ENCODE measurements at places on chromosomes 4 and X.

- no peak for DNase-seq
These were observed 277.2 kb downstream of the HS3ST1 start for GRCh38 chr4:11151500-11151899.

GRCh38 chr4:1928356-1929239 lies 57.4 kb downstream of the NSD2 start:
- peak; percentile 7 for DNase-seq

GRCh38 chrX:93420090-93420489 lies 253.3 kb downstream of the NAP1L3 start:
- DNase-seq: no peak

DNA sequence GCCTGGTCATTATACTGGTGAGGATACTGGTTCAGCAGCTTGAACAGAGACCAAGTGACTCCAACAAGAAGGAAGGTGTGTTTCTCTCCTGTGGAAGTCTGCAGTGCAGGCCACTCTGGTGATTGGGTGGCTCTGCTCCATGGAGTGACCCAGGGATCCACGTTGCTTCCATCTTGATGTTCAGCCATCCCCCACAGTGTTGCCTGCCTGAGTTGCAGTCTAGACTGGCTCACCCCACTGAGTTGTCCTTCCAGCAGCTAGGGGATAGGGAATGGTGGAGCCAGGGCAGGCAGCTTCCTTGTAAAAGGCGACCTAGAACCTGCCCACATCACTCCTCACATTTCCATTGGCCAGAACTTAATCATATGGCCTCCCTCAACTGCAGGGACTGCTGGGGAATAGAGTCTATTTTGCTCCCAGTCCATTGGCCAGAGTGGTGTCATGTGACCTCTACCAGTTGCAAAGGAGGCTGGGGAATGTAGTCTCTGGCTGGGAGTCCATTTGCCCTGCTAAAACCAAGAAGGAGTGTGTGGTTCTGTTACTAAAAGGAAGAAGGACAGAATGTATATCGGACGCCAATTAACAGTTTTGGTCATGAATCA lies 8.0 kb downstream of the MAN2B2 start:
- DNase-seq: peak; percentile 8

- no peak for DNase-seq
These were observed 12.7 kb upstream of the MCUB start for GRCh38 chr4:109547394-109547793.

GRCh38 chrX:19791562-19791961 lies 95.8 kb downstream of the SH3KBP1 start:
- DNase-seq: no peak

- no peak for DNase-seq
These were observed 7.7 kb upstream of the PJA1 start for GRCh38 chrX:69172937-69173336.

DNA sequence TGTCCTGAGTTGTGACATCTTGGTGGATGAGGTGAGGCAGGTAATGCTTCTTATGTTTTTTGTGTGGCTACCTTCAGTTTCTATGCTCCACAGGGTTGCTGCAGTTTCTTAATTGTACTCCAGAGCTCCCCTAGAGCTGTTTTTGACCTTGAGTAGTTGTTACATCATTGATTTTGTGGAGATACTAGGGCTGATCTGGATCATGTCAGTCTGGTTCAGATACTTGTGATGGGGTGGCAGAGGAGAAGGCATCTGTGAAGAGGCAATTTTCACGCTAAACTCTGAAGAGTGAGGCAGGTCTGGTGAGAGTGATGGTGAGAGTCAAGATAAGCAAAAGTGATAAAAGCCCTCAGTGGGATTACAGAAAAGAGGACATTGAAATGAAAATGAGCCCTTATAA lies 1180.2 kb downstream of the RAPGEF2 start:
- DNase-seq: no peak

- no peak for DNase-seq
These were observed 115.1 kb downstream of the HS6ST2 start for GRCh38 chrX:132843363-132843762.

- no peak for DNase-seq
These were observed 337.5 kb upstream of the CASK start for GRCh38 chrX:42260854-42261253.

GRCh38 chrX:16819634-16820033 lies 33.4 kb downstream of the TXLNG start:
- no peak for DNase-seq

- no peak for DNase-seq
These were observed 25.5 kb upstream of the UVSSA start for GRCh38 chr4:1321486-1321885.

- no peak for DNase-seq
These were observed 149.4 kb upstream of the KLF3 start for GRCh38 chr4:38514465-38515146.

- DNase-seq: no peak
These were observed 381.3 kb upstream of the FAM47C start for GRCh38 chrX:36626898-36627297.

DNA sequence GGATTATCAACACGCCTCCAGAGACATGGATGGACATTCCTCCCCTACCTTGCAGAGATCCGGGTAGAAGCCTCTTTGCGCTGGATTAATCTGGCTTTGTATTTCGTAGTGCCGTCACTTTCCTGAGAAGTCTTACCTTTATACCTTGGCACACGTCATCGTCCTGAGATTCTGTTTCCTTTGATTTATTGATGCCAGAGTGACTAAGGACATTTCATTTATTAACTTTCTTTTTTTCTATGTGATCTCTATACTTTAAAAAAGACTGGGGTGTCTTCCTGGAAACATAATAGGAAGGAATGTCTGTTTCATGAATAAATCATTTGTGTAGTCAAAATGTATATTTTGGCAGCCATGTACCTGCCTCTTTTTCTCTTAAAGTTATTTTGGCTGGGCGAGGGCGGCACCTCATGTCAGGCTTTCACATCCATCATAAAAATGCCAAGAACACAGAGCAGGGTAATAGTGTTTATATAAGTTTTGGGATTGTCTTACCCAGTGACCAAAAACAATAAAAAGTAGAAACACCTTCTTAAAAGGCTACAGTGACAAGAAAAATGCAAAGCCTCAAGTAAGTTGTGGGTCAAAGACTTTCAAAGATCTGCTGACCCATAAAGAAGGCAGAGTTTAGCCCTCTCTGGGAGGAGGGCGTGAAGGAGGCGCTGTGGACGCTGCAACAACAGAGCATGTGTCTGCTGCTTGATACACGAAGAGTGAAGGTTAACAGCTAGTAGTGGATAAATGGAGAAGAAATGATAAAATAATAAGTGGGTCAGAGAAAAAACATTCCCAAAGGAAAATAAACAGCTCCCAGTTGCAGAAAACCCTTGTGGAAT lies 124.4 kb downstream of the SHROOM3 start:
- no peak for DNase-seq

DNA sequence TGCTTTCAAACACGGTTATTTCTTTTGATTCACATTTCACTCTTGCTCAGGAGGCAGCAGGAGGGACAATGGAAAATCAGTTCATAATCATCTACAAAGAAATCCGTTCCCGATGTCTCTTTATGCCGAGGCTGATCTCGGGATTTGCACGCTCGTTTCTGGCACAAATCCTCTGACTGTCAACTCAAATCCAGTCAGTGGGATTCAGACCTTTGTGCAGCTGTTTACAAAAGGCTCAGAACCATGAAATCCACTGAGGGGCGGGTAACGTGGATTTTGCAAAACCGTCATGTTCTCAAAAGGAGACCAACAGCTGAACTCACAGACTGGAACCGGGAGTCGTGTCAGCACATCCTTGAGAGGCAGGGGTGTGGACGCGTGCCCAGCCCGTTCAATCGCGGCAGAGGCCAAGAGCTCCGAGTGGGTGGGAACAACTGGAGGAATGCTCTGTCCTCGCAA lies 46.4 kb downstream of the ACOX3 start:
- no peak for DNase-seq

- DNase-seq: no peak
These were observed 129.9 kb upstream of the PAK3 start for GRCh38 chrX:110966091-110966454.

- DNase-seq: no peak
These were observed 58.9 kb upstream of the BCOR start for GRCh38 chrX:40156470-40157227.

GRCh38 chr4:183986971-183987946 lies 82.2 kb downstream of the STOX2 start:
- DNase-seq: no peak

GRCh38 chrX:130264573-130264972 lies 4.1 kb downstream of the ZNF280C start:
- no peak for DNase-seq

DNA sequence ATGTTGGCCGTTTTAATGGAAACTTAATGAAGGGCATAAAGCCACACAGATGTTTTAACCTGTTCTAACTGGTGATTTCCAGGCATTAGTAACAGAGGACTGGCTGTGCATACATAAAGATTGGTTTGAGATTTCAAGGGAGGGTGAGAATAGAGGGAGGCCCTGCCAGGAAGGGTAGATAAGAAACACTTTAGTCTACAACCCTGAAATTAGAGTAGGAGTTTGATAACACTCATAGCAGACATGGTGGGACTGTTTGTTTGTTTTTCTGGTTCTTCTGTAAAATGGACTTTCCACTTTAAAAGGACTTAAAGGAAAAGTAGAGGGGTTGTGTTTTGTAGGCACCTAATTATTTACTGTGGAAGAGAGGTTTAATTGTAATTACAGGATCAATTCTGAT lies 16.2 kb downstream of the SLC4A4 start:
- DNase-seq: no peak

GRCh38 chr4:128917781-128918180 lies 108.3 kb downstream of the JADE1 start:
- peak; percentile 20 for DNase-seq

GRCh38 chr4:10684631-10685030 lies at the start of gene CLNK:
TSS of gene CLNK (minus strand) at chr4:10684768. CDS start at chr4:10667869, 16,899 bp downstream.
- DNase-seq: peak; percentile 27

GRCh38 chr4:176708771-176709311 lies 83.9 kb downstream of the VEGFC start:
- DNase-seq: no peak

DNA sequence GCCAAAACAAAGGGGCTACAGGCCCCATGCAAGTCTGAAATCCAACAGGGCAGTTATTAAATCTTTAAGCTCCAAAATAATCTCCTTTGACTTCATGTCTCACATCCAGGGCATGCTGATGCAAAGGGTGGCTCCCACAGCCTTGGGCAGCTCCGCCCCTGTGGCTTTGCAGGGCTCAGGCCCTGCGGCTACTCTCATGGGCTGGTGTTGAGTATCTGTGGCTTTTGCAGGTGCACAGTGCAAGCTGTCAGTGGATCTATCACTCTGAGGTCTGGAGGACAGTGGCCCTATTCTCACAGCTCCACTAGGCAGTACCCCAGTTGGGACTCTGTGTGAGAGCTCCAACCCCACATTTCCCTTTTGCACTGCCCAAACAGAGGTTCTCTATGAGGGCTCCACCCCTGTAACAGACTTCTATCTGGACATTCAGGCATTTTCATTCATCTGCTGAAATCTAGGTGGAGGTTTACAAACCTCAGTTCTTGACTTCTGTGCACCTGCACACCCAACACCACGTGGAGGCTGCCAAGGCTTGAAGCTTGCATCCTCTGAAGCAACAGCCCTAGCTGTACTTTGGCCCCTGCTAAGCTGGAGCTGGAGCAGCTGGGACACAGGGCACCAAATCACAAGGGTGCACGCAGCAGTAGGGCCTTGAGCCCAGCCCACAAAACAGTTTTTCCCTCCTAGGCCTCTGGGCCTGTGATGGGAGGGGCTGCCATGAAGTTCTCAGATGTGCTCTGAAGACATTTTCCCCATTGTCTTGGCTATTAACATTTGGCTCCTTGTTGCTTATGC lies 154.8 kb upstream of the PDE5A start:
- no peak for DNase-seq

- no peak for DNase-seq
These were observed 113.9 kb downstream of the SNCA start for GRCh38 chr4:89723096-89723495.

DNA sequence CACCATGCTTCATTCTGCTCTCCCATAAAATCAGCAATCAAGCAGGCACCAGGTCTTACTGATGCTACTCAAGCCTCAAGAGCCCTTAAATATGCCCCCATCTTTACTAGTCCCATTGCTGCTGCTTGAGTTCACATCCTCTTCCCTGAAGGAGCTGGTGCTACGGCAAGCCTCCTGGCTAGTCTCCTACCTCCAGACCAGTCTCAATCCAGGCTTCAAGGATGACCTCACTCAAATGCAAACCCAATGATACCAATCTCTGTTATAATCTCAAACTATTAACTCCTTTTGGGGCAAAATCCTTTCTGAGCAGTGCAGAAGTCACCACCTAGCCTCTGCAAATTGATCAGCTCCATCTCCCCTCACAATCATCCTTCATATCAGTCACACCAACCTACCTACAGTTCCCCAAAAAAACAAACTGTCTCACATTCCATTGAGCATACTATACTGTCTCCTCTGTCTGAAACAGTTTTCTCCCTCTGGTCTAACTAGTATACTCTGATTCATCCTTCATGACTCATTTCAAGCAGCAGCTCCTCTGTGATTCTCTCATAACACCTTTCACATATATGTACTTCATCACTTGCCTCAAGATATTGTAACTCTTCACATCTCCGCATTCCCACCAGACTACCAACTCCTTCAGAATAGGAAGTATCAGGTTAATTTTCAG lies 30.0 kb downstream of the PAPSS1 start:
- DNase-seq: no peak

DNA sequence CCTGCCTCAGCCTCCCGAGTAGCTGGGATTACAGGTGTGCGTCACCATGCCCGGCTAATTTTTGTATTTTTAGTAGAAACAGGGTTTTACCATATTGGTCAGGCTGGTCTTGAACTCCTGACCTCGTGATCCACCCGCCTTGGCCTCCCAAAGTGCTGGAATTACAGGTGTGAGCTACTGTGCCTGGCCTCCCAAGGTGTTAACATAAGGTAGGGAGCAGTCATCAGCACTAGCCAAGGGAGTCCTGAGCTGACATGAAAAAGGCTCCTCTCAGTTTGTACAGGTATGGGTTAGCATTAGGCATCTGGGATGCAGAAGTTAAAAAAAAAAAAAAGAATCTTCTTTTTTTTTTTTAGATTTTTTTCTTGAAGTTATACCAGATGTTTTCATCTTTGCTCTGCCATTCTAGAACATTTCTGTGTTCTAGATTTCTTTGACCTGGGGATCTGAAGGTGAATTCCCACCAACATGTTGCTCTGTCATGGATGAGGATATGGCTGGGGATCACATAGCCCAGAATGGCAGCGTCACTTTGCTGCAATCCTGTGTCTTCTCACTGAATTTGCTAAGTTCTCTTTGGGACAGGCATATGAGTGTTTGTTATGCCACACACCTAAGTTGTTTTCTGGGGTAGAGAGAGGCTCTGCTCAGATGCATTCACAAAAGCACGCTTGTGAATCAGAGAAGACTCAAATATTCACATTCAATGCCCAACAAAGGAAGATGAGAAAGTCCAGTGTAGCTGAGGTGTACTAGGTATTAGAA lies 24.4 kb upstream of the PLA2G12A start:
- DNase-seq: no peak
